Breast epithelium (tissue), 4 donors: ENCODE measurements at places on chromosomes 12 and 14. TPM values are rescaled to one million over a fixed set of nuclear protein-coding genes. Genes with fewer than 3 reads are reported as not detected.
A peak's percentile ranks its signal among the peaks of the same experiment; 100 is the strongest.

The FZD10 gene
- 2.0 TPM for total RNA-seq

The ADAMTS20 gene
- total RNA-seq: not detected

DNA sequence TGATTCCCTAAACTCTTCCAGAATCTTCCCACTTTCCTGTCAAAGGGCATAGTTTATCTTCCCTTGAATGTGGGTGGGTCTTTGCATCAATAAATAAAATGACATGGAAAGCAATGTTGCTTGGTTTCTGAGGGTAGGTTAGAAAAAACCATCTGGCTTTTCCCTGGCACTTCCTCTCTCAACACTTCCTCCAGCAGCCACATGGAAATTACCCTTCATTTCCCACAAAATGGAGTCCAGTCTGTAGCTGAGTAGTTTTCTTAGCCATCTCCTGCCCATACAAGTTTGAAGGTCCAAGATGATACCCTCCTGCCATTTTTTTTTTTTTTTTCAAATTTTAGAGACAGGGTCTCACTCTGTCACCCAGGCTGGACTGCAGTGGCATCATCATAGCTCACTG is 11.1 kb upstream of the NDUFA12 start:
- H3K36me3 ChIP-seq: no peaks in the 10 kb centered on the region
- no peaks in the 10 kb centered on the region for H3K27me3 ChIP-seq
- no peak overlapping the region for H3K4me3 ChIP-seq
- no peak overlapping the region for H3K27ac ChIP-seq
- no peak for DNase-seq

DNA sequence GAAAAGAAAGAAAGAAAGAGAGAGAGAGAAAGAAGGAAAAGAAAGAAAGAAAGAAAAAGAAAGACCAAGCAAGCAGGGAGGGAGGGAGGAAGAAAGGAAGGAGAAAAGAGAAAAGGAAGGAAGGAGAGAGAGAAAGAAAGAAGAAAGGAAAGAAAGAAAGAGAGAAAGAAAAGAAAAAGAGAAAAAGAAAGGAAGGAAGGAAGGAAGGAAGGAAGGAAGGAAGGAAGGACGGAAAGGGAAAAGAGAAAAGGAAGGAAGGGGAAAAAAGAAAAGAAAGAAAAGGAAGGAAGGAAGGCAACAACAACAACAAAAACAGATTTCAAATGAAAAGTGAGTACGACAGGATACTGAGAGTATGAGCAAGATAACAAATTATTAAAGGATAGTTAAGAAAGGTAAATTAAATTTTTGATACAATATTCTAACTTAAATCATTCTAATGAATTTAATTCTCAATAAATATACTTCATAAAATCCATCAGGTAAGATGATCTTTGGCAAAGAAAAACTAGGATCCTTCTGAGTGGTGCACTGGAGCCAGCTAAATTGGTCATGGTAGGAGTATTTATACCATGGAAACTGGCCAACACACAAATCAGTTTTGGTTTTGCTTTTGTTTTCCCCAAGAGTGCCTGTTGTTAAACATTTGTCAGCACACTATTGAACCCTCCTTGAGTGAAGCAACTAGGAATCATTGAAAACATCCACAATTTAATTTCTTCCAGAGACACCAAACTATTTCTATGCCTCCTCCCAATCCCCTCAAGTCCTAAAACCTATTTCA is 56.1 kb upstream of the DYRK2 start:
- DNase-seq: no peak
- peak overlapping the region; percentile 9 for H3K4me3 ChIP-seq
- no peaks in the 10 kb centered on the region for H3K36me3 ChIP-seq

GRCh38 chr12:44875417-44875953 is 630 bp downstream of the NELL2 start:
- H3K4me1 ChIP-seq: peaks cover 3% of the 10 kb centered on the region
- H3K27me3 ChIP-seq: peaks cover 39% of the 10 kb centered on the region
- H3K4me3 ChIP-seq: peak overlapping the region; percentile 50

DNA sequence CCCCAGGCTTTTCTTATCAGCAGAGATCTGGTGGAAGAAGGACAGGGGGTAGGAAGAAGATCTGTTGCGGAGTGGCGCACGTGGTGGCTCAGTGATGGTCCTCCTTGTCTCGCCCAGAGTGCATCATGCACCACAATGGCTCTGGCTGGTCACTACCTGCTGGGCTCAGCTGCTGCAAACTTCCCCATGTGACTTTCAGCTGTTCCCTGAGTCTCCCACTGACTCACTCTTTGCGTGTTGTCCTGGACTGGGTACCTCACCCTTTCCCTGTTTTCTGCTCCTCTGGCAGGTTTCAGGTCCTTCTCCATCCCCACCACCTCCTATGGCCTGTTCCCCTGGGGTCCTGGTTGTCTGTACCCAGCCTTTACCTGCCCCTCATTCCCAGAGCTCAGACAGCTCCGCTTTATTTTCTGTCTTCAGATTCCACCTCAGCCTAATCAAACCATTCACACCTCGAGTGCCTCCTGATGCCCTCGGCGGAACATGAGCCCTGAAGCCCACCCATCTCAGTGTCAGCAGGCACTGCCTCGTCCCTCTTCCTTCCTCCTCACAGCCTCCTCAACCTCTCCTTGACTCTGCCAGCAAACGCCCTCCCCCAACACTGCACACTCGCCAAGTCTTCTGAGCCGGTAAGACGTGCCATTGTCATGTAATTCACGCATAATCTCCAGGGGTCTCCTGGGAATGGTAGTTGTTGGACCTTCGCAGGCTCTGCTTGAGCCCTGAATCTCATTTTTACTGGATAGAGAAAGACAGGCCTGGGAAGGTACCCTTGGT is 1.8 kb downstream of the C1R start:
- H3K36me3 ChIP-seq: no peaks in the 10 kb centered on the region
- no peak for DNase-seq

GRCh38 chr12:21296751-21297406 is 37.8 kb downstream of the SLCO1A2 start:
- no peak overlapping the region for H3K4me3 ChIP-seq
- H3K4me1 ChIP-seq: no peaks in the 10 kb centered on the region
- no peak for DNase-seq
- H3K27me3 ChIP-seq: no peaks in the 10 kb centered on the region
- H3K36me3 ChIP-seq: no peaks in the 10 kb centered on the region

- H3K4me1 ChIP-seq: no peaks in the 10 kb centered on the region
- no peak overlapping the region for H3K27ac ChIP-seq
- no peak for DNase-seq
- H3K4me3 ChIP-seq: no peak overlapping the region
- no peaks in the 10 kb centered on the region for H3K36me3 ChIP-seq
These were observed 1083.2 kb downstream of the FLRT2 start for GRCh38 chr14:86613126-86613525.

- no peak overlapping the region for H3K4me3 ChIP-seq
- H3K36me3 ChIP-seq: no peaks in the 10 kb centered on the region
- no peaks in the 10 kb centered on the region for H3K27me3 ChIP-seq
- peak overlapping the region; percentile 63 for H3K27ac ChIP-seq
- no peaks in the 10 kb centered on the region for H3K4me1 ChIP-seq
These were observed 163.9 kb downstream of the ADGRD1 start for GRCh38 chr12:131117438-131118245.
